CD4-positive, alpha-beta memory T cell (primary cell): ENCODE measurements at places on chromosomes 11 and 22.
A peak's percentile ranks its signal among the peaks of the same experiment; 100 is the strongest.

DNA sequence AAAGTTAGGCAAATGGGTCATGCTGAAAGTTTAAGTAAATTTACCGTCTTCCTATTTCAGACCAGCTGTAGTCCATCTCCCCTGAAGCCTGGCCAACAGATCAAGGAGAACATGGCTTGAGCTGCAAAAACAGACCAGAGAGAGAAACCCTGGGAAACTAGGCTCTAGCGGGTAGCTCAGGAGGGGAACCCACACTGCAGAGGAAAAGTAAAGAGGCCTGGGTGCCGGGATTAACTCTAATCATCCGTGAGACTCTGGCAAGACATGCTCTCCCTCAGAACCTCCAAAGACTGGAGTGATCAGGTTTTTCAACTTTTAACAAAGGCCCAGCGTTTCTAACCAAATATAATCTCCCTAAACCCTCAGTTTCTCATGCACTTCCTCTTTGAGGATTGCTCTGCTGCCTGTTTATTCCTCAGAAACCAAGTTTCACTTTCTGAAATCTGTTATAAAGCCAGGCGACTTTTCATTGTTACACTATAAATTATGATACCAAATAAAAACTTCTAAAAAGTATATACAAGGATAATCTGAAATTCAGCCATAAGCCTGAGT is 67.5 kb downstream of the GAB2 start:
- no peak for DNase-seq

DNA sequence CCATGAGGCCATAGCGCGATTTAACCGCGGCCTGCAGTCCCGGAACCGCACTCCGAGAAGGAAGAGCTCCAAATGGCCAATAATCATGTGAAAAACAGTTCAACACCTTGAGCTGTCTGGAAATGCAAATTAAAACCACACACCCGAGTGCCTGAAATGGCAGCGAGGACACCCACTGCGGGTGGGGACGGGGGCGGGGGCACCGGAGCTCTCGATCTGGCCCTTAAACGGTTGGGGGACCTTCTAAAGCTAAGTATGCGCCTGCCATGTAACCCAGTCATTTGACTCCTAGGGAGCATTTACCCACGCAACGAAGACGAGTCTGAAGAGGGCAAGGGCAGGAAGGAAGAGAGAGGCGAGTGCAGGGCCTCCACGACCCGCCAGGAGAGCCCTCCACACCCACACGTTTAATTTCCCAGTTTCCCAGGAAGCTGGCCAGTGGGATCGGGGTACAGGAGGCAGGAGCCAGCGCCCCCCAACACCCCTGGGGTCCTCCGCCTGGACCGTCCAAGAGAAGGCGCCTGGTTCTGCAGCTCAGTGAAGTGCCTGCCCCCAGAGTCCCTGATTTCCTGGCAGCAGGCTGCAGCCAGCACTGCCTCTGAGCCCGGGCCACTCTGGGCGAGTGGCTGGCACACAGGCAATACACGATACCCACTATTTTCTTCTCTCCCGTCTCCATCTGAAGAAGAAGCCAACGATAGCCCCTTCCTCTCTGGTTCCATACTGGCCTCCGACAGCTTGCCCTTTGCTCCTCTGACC is 1.7 kb downstream of the TTLL8 start:
- DNase-seq: no peak

GRCh38 chr11:94721565-94722292 is 46.4 kb upstream of the AMOTL1 start:
- DNase-seq: no peak

DNA sequence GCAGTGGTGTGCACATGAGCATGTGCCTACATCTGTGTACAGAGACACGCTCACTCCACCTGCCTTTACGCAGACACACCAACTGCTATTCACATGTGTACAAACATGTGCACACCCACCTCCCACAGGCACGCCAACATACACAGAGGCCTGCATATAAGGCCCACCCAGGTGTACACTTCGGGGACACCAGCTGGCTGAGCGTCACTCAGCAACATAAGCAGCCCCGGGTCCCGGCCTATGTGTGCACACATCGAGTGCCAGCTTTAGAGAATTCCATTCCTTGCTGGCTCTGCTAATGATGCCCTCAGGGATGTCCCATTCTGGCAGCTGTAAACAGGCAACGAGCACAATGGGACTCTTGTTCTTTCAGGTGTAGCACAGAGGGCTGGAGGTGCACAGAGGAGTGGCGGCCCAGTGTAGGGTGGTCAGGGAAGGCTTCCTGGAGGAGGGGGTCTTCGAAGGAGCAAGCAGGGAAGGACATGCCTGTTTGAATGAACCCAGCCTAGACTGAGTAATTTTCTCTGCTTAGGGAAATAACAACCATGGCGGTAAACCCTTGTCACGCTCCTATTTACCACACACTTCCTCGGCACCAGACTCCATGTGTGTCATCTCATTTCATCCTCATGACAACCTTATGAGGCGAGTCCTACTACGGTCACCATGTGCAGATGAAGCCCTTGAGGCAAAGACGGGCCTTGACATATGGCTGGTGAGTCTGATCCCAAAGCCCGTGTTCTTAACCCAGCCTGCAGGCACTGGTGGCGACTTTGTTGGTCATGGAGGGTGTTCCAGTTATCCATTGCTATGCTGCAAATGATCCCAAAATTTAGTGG is 35.1 kb downstream of the RPL3 start:
- no peak for DNase-seq

DNA sequence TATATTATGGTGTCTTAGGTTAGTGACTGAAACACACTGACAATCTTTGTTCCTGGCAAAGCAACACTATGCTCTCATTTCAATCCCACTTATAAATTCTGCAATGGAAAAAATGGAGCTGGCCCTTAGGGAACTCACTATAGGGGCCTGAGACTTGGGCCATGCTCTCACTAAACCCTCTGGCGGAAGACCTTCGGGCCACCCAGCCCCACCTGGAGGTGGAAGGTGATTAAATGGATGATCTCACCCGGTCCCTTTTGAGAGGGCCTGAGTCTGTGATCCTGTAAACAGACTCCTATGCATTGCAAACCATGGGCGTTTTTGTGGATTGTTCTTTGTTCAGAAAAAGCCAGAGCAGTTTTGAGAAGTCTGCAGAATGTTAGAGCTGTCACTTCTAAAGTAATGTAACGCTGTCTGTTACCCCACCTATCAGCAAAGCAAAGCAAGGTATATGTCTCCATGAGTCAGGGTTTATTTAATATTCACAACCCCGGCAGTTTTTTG is 17.0 kb upstream of the CDON start:
- DNase-seq: no peak

- peak; percentile 70 for DNase-seq
Observed at GRCh38 chr22:38868886-38869381, 3.1 kb downstream of the CBX6 start.

DNA sequence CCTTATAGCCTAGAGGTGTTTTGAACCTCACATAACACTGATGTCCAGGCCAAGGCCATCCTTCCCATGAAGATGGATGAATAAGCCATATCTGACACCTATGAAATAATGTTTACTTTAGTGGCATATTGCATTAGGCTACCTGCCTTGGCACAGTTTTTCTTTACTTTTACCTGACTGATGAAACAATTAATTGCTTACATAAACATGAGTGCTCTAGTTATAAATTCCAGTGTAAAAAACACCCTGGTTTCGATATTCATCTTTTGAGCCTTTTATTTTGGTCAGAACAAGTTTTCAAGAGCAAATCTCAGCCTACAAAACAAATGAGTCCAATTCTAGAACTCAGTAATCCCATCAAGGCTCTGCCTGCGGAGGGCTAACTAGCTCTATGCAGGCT is 7.0 kb upstream of the HBE1 start:
- DNase-seq: no peak

DNA sequence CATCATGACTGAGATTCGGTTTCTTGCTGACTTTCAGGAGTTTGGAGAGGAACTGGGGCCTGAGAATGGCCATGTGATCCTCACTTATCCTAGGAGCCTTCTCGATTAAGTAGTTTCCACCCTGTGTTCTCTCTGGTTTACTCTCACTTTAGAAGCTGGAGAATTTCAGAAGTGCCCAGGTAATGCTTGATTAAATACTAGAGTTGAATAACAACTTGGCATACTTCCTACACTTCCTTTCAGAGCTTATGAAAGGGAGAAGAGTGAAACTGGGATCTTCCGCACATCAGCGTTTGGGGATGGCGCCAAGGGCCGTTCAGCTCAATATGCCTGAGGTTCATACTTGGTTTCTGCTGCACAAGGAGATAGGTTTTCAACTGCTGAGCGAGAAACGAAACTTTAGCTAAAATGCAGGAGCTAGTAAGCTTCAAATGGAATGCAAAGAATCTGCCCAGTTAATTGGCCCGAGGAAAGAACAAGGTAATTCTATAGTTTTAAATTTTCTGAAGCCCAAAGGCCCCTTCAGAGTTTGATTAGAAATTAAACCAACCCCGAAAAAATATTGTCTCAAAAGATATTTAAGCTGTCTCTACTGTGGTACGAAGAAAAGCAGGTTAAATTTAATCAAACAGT is 823 bp upstream of the MUC15 start:
- DNase-seq: no peak
